ENCODE measurements at places on chromosomes 1 and 21.

DNA sequence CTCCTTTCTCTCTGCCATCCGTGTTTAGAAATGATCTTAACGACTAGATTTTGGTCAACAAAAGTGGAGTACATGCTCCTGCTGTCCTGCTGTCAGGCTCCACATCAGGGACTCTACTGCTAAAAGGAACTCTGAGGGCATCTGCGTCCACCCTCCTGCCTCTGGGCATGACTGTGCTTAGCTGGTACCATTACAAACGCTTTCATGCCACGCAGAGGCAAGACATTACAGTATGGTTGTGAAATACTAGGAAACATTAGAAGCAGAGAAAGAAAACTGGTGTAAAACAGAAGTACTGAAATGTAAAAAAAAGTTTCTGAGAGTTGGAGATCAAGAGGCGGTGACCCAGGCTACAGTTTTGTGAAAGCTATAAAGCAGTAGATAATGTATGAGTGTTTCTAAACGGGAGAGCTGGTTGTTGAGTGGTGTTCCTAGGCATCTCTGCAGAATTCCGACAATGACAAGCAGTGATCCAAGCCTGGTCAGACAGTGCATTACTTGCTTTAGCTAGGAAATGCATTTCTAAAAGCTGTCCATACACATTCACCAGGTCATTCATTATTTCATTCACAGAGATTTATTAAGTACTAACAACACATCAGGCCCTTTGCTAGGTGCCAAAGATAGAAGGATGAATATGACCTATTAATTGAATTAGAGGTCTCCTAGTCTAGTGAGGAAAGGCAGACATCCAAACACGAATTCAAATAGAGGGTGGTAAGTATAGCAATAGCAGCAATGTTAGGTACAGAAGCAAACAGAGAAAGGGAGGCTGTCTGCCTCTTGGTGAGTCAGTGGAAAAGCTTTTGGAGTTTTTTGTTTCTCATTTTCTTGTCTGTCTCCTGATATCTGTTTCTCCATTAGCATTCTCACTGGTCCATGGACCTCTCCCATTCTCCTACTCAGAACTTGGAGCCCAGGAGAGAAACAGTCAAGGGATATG lies 401.9 kb downstream of the LMO4 start:
- DNase-seq, result no peak

DNA sequence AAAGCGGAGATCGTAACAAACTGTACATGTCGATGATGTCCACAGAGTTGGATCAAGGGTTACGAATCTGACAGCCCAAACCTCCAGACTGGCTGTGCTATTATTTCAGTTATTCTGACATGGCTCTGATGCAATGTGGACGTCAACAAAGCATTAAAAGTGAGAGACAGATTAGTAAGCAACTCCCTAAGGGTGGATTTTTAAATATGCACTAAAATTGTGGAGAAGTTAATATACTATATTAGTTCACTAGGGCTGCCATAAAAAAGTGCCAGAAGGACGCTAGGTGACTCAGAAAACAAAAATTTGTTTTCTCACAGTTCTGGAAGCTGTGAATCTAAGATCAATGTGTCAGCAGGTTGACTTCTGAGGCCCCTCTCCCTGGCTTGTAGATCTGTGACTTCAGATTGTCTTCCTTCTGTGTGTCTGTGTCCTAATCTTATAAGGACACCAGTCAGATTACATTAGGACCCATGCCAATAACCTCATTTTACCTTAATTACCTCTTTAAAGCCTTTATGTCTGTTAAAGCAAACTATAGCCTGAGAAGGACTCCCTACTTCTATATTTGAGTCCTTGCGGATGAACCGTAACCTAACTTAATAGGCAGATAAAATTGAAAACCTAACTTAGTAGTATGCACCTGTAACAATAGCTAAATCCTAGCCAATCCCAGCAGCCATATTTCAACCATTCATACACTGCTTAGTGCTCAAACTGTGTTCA lies 66.0 kb upstream of the BACH1 start:
- DNase-seq, result no peak

GRCh38 chr1:94014635-94015488 lies 105.6 kb upstream of the GCLM start:
- no peak for DNase-seq

DNA sequence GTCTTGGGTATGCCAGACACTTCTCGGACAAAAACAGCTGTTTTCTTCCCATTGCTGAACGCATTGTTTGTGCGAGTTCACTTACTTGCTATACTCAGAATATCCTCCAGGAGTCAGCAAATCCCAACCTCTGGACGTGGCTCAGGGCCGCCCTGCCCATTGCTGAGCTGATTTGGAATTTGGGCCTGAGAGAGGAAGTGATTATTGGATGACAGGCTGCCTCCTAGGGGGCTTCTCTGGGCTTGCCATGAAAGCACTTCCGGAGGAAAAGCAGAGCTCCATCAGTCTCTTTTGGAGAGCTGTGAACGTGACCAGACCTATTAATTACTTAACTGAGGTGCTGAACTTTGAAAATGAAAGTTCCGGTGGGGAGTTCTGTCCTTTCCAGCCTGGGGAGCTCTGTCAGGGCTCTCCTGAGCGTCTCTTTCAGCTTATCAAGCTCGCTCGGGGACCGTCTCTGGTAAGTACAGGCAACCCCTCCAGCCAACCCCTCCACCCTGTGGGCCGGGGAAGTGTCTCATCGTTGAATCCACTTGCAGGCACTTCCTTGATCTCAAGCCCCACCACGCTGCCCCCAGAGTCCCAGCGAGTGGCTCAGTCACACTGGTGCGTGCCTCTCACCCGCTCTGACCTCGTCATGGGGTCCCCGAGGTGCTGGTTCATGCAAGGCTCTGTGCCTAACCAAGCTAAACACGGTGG lies 76.9 kb downstream of the CLIC6 start:
- DNase-seq, result peak; percentile 90

DNA sequence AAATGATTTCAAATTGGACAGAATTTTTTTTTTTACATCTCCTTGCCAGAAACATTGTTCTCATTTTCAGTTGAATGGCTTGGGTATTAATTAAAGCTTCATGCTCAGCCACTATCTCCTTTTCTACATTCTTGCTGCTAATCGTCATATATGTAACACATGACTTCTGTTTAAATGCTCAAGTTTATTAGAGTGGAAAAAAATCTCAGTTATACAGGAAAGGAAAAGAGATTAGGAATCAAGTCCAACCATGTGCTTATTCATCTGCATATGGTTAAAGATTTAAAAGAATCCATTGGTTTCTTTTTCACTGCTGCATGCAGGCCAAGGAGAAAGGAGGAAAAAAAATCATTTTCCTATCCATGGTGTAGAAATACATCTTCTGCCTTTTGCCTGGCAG lies 47.3 kb upstream of the CNN3 start:
- no peak for DNase-seq

DNA sequence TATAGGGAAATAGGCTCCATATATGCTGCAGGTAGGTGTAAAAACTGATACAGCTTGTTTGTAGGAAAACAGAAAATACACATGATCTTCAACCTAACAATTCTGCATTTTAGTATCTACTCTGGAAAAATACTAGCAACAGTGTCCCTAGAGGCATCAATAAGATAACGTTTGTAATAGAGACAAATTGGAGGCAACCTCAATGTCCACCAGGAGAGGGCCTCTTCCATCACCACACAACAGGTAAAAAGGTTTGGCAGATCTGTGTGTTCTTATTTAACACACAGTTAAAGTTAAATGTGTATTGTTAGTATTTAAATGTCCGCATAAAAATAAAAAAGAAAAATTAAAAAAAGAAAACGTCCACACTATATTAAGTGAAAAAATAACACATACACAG lies 5.4 kb downstream of the EIF2D start:
- peak; percentile 56 for DNase-seq

DNA sequence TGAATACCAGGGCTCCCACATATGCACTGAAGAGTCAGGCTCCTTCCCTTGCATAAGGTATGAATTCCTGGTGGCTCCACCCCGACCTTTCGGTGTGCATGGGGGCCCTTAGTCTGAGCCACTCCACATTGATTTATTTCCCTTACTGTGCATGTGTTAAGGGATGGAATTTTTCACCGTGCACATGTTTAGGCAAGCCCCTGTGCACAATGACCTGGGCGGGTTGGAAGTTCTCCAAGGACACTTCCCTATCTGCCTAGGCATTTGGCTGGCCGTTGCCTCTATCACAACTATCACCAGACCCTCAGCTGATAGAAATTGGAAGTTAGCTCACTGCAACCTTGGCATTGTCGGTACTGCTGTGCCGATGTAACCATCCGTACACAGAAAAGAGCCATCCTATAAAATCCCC lies 9.7 kb downstream of the S100A6 start:
- peak; percentile 42 for DNase-seq

DNA sequence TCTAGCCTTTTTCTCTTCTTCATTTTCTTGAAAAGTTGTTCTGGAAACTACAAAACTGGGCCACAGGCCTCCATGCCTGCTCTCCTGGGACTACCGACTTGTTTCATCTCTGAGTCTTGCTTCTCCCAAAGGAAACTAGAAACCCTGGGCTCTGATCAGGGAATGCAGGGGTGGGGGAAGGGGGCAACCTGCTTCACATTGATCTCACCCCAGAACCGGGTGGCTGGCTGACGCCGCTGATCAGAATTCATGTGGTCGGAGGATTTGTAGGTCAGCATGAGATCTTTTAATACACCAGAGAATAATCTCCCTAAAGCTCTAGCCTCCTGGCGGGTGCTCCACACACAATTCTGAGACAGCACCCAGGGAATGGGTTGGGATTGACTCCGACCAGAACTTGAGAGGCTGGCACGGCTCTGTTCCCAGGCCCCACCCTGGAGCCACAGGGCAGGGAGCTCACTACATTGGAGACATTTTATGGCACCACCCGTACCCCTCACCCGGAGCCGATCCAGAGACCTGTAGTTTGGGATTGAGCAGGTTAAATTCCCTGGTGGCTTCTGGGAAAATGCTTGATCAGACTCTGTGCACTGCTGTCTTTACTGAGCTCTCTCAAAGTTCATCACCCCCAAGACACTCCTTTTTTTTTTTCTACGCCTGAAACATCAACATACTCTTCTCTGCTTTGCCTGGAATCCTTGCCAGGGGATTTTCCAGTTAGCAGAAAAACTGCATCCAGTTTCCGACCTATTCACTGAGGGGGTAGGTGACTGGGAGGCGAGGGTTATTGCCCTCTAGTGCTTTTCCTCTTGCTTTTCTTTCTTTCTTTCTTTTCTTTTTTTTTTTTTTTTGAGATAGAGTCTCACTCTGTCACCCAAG lies 12.2 kb upstream of the ARHGEF10L start:
- no peak for DNase-seq

DNA sequence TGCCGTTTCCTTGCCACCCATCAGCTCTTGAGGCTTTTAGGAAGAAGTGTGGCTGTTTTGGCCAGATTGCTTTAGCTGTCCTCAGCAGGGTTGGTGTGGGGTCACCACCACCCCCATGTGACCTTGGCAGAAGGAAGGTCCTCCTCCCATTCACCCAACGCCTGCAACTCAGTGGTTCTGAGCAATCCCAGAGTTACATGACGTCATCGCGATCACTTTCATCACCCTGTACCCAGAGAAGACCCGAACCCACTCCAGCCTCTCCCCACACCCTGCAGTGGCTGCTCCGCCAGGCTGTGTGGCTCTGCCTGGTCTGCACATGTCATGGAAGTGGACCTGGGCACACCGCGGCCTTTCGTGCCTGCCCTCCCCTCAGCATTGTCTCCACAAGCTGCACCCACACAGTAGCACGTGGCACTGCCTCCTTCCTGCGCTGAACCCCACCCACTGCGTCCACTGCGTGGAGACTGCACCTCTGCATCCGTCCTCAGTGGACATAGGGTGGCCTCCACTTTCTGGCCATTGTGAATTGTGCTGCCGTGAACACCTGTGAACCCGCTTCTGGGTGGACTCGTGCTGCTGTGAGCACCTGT lies 16.5 kb downstream of the FAAP20 start:
- no peak for DNase-seq

- no peak for DNase-seq
Measured at GRCh38 chr1:94677714-94678113, 136.2 kb upstream of the F3 start.

- peak; percentile 78 for DNase-seq
Measured at GRCh38 chr1:204072931-204073836, at the start of gene SOX13. Gene SOX13, plus strand, starts transcription at chr1:204073115. Its CDS starts 39,801 bp downstream, at chr1:204112916.

DNA sequence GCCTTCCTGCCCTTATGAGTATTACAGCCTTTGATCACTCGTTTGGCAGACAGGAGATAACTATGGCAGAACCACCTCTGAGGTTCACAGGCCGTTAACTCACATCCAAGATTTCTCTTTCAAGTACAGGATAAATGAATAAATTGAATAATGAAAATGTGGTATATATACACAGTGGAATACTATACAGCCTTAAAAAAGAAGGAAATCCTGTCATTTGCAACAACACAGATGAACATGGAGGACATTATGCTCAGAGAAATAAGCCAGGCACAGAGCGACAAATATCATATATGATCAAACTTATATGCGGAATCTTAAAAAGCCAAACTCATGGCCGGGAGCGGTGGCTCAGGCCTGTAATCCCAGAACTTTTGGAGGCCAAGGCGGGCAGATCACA lies 32.6 kb downstream of the TGFBR3 start:
- no peak for DNase-seq

GRCh38 chr1:51552929-51553807 lies 34.1 kb upstream of the EPS15 start:
- no peak for DNase-seq

GRCh38 chr21:44947111-44947929 lies 7.5 kb downstream of the SLX9 start:
- DNase-seq, result no peak

DNA sequence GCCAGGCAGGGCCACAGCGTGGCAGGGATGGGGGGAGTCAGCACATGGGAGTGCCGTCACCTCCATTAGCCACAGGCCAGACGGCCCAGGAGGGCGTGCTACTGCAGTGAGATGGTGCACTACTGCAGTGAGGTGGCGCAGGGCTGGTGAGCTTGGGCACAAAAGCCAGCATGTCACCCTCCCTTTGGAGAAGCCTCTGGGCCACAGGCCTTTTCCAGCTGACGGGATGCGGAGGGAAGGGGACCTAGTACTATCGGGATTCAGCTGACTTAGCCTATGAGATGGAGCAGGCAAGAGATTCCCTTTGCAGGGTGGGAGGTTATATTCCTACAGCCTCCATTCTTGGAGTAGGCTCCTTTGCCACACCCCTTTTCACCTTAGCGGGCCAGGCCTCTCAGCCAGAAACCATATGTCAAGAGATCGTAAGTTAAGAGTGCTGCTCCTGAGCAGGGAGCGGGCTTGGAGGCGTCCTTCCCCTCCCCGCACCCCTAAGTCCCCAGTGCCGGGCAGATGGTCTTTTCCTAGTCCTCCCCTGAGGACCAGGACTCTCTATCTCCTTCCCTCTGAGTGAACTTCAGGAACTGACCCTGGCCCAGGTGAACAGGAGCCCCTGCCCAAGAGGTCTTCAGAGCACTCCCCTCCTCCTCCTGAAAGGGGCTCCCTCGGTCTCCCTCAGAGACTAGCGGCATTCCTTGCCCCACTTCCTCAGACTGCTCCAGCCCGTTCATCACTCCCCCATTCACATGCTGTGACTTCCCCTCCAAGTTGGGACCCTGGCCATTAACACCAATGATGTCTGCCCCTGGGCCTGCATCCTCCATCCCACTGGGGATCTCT lies 8.2 kb downstream of the NES start:
- no peak for DNase-seq

DNA sequence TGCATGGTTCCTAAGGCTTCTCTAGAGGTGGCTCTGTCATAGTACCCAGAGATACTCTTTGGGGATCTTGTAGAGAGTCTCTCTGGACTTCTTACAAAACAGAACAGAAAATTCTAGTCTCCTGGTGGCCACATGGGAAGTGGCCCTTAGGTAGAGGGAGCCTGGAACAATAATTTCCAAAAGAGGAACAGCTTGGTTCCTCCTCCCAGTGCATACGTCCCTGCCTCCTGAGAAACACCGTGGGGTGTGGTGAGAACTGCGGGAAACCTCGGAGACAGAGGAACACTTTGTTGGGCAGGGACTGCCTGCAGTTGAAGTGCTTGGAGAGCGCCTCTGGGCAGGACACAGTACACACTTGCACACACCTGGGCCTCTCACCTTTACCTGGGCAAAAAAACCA lies 38.8 kb upstream of the EPHA8 start:
- DNase-seq, result no peak

Data from HepG2 (cell line).